Occipital lobe (tissue), 3 donors: ENCODE measurements at places on chromosomes 12 and 14. TPM values are rescaled to one million over a fixed set of nuclear protein-coding genes. Genes with fewer than 3 reads are reported as not detected.

CMA1 gene
- total RNA-seq = not detected

SYT10 gene
- total RNA-seq = 0.31 TPM

DAO gene
- not detected for total RNA-seq

EXOC3L4 gene
- 1.1 TPM for total RNA-seq

KCNC2 gene
- 21.1 TPM for total RNA-seq

COPZ1 gene
- total RNA-seq = 47.1 TPM

DDX51 gene
- total RNA-seq = 7.6 TPM

GLIPR1L1 gene
- not detected for total RNA-seq

C12orf42 gene
- total RNA-seq = 2.3 TPM

TAS2R19 gene
- total RNA-seq = 28.7 TPM

GLI1 gene
- total RNA-seq = 0.16 TPM
